Renal cortex interstitium (tissue), 15 donors: ENCODE measurements at places on chromosomes 12 and 14. TPM values are rescaled to one million over a fixed set of nuclear protein-coding genes. Genes with fewer than 3 reads are reported as not detected.
A peak's percentile ranks its signal among the peaks of the same experiment; 100 is the strongest.

Gene WSB2
- 46.3 TPM for polyA plus RNA-seq

Gene PIK3C2G
- 3.1 TPM for polyA plus RNA-seq

Gene IL31
- 0.33 TPM for polyA plus RNA-seq

Gene TPH2
- 0.09 TPM for polyA plus RNA-seq

Gene EGLN3
- polyA plus RNA-seq = 19.3 TPM

Gene ADAM21
- 0.45 TPM for polyA plus RNA-seq

Gene C12orf75
- polyA plus RNA-seq = 60.8 TPM

Gene TAS2R19
- polyA plus RNA-seq = 2.5 TPM

Gene GPRC5D
- 0.33 TPM for polyA plus RNA-seq

Gene TRIM9
- 1.9 TPM for polyA plus RNA-seq

Gene LRRC10
- polyA plus RNA-seq = not detected

Gene GPR84
- 0.20 TPM for polyA plus RNA-seq

Gene KLRD1
- polyA plus RNA-seq = 0.70 TPM

Gene SMCO2
- 0.24 TPM for polyA plus RNA-seq

DNA sequence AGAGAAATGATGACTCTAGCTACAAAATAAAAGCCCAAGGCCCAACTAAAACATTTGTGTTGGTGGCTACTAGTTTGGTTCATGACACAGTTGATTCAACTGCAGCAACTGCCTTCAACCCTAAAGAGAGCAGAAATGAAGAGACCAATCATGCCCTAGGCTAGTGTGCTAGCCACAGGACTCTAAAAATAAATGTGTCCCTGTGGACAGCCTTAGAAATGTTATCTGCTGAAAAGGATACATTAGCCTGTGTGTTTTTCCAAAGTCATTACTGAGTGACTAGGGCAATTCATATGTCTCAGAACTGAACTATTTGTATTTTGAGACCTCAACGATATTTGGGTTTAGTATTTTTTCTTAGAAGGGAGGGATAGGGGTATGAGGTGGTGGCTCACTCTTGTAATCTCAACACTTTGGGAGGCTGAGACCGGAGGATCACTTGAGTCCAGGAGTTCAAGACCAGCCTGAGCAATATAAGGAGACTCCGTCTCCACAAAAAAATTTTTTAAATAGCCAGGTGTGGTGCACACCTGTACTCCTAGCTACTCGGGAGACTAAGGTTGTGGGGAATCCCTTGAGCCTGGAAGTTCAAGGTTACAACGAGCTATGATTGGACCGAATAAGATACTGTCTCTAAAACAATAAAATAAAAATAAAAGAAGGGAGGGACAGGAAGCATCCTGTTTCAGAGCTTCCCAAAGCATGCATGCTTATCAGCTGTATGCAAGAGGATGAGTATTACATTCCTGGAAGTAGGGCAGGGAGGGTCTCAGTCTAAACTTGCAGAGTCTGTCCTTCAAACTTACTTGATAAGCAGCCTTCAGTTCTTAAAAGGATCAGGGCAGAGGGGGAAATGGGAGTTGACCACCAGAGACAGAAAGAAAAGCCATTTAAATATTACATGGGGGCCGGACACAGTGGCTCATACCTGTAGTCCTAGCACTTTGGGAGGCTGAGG, 29.6 kb upstream of the NAP1L1 start:
- DNase-seq = no peak

DNA sequence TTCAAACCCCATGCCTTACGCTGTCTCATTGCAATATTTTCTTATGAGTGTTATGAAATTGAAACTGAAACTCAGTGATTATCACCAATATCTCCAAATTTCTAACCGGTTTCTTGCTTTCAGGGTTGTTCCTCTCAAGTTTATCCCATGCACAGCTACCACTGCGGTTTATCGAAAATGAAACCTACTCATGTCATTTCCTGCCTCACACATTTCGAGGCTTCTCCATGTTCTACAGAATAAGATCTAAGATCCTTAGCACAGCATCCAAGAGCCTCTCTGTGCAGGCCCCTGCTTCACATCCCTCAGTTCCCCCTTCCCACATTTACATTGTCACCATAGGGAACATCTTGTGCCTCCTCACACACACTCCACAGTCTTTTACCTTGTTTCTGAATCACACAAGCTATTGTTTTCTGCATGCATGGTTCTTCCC, 45.5 kb upstream of the FAR2 start:
- no peak for DNase-seq

DNA sequence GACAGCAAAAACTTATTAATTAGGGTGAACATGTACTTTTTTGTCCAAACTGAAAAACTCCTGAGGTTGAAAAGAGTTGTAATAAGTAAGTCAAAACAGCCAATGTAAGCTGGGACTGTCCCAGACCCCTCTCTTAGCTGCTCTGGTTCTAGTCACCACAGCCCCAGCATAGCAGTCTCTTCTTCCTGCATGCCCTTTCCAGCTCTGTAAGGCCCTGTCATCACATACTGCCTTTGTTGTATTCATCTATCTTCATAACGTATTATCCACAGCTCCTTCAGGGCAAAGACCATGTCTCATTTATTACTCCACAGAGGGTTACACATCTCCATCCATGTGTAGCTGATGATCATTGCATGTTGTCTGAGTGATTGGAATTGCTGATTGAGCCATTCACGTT, 56.5 kb downstream of the UTP20 start:
- DNase-seq = no peak

- DNase-seq = no peak
Observed at GRCh38 chr14:103315941-103316340, 18.1 kb upstream of the EIF5 start.

GRCh38 chr14:31205681-31206535, 1.7 kb downstream of the HECTD1 start:
- no peak for DNase-seq

DNA sequence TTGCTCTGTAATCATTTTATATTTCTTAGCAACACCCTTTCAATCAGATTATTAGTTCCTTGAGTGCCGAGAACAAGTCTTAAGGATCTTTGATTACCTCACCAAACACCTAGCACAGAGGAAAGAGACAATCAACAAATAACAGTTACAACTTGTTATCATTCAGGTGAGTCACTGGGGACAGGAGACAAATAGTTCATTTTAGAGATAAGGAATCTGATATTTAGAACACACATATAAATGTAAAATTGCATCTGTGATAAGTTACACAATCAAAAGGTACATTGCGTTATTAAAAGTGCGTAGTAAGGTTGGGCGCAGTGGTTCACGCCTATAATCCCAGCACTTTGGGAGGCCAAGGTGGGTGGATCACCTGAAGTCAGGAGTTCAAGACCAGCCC, 5.1 kb upstream of the STXBP6 start:
- no peak for DNase-seq

GRCh38 chr12:15520083-15520482, 197.8 kb downstream of the PTPRO start:
- DNase-seq = no peak

DNA sequence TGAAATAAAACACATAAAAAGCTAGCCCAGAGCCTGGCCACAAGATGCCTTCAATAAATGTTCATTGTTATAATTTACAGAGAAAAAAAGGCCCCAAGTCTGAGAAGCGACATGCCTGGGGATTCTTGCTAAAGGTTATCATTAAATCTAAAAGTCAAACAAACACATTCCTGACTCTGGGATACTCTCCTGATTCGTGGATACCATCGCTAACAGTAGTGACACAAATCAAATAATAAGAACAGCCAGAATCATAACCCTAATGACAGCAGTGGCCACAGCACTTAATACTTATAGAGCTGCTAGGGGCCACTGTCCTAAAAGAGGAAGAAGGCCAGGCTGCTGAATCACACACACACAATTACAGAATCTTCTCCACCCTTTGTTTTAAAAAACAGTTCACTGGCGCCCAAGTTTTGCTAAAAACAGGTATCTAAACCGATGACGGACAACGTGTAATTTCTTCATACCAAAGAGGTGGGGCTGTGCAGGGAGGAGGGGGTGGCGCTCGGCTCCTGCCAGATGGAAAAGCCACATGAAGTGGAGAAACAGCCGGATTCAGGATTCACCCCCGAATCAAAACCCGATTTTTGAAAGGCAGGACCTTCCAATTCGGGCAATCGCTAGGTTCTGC, 1.2 kb downstream of the CLIP1 start:
- DNase-seq = no peak

DNA sequence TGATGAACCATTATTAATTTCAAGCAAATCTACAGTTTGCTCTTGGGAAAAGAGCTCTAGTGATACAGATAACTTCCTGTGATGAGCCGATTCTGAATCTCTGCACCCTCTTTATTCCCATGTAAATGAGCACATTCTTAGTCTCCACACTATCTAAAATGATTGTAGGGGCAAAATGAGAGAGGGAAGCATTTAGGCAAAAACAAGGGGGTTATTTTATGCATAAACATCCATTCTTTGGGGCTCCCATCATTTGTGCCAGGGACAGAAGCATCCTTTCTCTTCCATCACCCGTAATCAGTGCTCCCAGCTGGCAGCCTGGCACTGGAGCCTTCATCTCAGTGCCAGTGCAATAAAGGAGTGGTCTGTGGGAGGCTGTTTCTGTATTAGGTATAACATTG, 1.7 kb upstream of the GPD1 start:
- DNase-seq = no peak

DNA sequence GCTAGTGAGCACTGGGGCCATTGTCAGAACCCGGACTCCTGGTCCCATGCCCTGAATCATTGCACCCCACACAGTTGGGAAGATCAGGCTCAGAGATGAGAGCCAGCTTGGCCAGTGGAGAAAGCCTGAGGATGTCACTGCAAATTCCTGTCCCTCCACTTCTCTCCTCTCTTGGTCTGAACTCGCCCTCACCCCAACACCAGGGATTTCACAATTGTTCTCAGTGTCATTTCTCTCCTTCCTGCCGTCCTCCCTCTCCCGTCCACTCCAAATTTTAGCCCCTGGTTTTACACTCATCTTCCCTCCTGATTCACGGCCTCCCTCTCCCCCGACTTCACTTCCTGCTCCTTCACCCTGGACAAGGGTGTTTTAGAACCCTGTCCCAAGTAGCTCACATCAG, 11.1 kb downstream of the KRT75 start:
- DNase-seq = no peak

DNA sequence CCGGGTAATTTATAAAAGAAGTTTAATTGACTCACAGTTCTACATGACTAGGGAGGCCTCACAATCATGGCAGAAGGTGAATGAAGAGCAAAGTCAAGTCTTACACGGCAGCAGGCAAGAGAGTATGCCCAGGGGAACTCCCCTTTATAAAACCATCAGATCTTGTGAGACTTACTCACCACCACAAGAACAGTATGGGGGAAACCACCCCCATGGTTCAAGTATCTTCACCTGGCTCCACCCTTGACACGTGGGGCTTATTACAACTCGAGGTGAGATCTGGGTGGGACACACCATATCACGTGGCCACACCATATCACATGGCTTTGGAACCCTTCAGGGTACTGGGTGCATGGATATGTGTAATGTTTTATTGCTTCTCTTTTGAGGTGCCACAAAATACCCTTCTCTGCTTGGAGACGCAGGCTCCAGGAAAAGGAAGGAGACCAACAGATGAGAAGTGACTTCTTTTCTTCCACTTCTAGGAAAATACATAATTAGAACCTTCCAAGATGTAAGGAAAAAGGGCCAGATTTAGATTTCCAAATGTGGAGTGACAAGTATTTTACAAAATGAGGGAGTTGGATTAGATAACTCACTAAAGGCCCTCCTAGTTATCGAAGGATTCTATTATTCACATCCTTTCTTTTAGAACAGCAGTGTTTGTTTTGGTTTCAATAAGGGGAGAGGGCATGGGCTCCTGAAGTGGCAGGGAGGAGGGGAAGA, 33.1 kb upstream of the ETFBKMT start:
- no peak for DNase-seq

DNA sequence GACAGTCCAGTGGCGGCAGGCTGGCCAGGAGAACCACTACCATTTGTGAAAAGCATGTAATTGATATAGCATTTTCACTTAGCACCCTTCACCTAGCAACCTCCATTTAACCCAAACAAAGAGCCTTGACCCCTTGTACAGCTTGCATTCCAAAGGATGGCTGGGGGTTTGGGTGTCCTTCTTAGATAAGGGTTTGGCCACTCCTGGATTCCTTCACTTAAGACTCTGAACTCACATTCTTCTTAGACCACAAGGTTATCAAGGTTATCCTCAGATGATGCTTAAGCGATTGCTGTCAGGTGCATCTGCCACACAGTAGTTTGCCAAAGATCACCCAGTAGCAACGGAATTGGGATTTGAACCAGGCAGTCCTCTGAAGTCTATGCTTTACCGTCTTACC, 102.8 kb downstream of the ZNF664 start:
- no peak for DNase-seq

DNA sequence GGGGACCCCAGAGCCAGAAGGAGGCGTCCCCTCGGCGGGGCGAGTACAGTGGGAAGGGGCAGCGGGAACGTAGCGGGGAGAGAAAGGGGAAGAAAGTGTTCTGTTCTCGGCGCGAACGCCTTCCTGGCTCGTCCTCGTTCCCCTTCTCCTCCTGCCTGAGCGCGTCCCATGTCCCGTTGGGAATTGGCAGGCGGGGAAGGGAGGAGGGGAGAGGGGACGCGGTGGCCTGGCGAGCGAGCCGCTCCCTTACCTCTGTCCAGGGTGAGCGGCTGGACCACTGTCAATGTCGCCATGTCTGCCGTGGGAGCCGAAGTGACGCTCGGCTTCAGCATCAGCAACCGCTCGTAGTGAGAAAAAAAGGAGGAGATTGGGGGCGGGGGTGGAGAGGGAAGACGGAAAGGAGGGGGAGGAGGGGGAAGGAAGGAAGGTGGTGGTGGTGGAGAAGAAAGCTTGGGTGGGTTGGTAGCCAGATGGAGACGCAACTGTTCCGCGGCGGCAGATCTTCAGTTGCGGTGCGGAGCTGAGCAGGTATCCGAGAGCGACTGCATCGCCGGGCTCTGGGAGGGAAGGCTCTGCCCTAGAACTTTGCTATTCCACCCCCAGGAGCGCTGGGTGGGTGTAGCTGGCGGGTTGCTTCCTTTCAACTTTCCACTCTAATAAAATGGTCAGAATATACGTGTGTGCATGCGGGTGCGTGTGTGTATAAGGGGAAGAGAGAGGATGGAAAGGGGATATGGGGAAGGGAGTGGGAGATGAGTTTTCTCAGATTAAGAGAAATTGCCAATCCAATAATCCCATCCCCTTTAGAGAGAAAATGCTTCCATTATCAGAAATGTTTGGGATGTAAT, at the start of gene LIN7A:
LIN7A (minus strand) TSS at position 544 of the 848 bp plus-strand sequence; CDS start at position 332, 212 bp downstream.
- DNase-seq = peak; percentile 47
